ENCODE measurements at places on chromosomes 11 and 22.

DNA sequence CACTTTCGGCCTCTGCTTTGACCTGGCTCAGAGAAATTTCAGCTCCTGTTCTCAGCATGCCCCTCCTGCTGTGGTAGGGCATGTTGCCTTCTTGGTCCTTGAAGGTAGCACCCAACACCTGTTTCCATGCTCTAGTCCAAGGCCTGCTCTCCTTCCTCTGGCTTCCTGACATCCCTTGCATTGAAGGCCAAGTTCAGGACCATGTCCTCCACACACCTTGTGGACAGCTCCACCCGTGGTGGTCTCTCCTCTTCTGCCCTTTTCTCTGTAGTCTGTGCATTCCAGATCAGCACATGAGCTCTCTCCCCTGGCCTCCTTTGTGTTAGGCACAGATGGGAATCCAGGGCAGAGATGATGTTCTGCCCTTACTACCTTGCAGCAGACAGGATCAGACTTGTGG lies 225.3 kb downstream of the ADAMTS15 start:
- DNase-seq = no peak

- DNase-seq = no peak
Measured at GRCh38 chr11:71115770-71116692, 136.3 kb downstream of the SHANK2 start.

DNA sequence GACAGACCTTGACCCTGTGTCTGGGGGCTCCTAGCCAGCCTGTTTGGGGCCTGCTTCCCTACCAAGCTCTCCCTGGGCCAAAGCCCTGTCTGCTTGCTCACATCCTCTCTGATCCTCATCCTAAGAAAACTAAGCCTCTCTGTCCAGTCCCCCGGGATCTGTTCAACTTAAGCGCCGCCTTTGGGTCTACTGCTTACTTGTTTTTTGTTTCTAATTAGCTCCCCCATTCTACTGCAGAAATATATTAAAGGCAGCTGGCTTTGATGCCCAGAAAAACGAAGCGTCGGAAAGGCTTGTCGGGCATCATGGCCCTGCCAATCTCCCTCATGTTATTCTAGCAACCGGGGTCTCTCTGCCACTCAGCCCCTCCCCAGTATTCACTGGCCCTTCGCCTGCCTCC lies 3.4 kb downstream of the DSCAML1 start:
- no peak for DNase-seq

DNA sequence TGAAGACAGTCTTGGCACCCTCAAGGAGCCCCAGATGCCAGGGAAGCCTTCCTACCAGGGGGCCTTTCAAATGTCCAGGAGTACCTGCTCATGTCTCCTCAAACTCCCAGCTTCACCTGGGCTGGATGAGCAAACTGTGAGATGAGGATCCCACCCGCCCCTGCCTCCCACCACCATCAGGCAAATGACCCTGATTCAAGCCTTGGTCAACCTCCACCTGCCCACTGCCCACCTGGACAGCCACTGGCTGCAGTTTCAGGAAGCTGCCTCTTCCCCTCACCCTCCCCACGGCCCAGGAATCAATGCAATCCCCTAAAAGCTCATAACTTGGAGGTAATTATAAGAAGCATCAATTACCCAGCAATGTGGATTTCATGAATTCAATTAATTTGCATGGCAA lies 122.7 kb downstream of the BUD13 start:
- DNase-seq = no peak

DNA sequence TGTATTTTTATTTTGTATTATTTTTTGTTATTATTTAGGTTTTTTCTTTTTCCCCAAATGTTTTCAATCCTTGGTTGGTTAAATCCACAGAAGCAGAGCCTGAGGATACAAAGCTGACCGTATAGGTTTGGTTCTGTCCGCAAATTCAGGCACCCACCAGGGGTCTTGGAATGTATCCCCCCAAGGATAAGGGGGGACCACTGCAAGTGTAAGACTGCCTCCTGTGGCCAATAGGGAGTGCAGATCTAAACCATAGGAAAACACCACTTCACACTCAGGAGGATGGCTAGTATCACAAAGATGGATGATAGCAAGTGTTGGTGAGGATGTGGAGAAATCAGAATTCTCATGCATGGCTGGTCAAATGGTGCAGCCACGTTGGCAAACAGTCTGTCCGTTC lies 20.0 kb downstream of the CPT1A start:
- no peak for DNase-seq

- DNase-seq = no peak
Measured at GRCh38 chr22:29871684-29872083, 11.3 kb upstream of the MTMR3 start.

DNA sequence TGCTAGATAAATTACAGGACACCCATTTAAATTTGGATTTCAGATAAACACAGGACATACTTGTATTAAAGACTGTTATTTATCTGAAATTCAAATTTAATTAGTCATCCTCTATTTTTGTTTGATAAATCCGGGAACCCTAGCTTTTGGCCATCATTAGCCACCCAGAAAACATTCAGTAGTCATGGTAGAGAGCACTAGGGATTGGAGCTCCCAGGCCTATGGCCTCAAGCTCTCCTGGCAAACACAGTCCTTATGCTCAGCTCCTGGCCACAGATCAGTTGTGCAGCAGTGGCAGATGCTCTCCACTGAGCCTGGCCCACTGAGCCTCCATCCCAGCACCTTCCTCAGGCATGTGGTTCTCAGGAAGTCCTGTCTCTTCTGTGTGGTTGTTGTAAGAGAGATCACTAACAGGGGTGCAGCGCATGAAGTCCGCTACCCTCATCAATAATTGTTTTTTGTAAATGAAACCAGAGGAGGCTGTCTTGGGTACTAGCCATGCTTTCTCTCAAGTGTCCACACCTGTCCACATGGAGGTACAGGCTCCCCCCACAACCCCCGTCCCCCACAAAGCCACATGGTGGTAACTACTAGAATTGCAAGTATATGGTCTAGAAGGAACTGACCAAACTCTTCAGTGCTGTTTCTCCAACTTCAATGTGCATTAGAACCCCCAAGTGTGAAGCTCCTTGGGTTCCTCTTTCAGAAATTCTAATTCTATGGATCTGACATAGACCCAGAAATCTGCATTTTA lies 1.1 kb upstream of the IRAG1 start:
- no peak for DNase-seq

- DNase-seq = no peak
Measured at GRCh38 chr11:56852131-56852530, 103.6 kb upstream of the OR9G4 start.

DNA sequence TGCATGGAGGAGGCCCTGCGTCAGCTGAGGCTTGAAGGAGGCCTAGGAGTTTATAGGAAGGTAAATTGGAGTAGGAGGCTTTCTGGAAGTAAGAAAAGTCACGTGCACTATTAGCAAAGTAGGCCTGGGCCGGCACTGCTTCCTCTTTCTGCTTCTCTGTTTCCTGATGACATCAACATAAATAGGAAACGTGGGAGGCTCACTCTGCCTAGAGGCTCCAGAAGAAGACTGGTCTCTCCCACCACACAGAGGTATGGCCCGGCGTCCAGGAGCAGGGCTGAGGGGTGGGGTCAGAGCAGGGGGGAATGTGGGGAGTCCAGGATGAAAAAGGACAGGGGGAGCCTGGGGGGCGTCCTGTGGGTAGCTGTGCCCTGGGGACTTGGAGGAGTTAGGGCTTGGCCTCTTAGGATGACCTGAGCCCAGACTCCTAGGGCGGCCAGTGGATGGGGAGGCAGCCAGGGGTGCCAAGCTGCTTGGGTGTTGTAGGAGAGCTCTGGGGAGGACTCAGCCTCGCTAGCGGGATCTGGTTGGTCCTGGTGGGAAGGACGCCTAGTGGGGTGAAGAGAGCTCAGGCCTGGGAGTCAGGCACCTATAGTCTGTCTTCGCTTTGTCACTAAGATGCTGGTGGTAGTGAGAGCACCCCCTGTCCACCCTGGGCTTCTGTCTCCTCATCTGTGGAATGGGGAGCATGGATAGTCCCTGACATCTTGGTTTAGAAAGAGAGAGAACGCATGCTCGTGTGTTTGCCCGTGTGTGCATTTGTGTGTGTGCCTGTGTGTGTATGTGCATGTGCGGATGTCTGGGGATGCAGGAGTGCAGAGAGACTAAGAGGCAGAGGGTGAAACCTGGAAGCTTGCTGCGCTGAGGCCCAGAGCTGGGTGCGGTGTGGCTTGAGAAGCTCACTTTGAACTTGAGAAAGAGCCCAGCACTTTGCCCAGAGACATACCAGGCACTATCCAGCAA lies at the start of gene CSF2RB:
Gene CSF2RB, plus strand, starts transcription at position 202 of the 963 bp plus-strand sequence. CDS start 8,580 bp downstream, outside the sequence.
- DNase-seq = no peak

- DNase-seq = no peak
Measured at GRCh38 chr11:2709429-2709828, 9.6 kb upstream of the KCNQ1OT1 start.

DNA sequence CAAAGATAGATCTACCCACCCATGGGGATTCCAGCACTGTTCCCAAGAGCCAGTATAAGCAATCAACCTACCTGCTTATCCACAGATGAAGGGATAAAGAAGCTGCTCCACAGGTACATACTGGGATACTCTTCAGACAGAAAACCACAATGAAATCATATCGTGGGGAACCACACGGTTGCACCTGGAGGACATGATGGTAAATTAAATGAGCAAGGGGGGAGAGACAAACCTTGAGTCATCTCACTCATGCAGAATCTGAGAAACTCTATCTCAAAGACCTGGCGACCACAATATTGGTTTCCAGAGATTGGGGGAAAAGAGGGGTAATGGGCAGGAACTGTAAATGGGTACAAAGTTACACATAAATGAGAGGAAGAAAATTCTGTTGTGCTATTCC lies 14.5 kb downstream of the RGL4 start:
- no peak for DNase-seq
